ENCODE measurements at places on chromosomes 2 and 18.
A peak's percentile ranks its signal among the peaks of the same experiment; 100 is the strongest.

DNA sequence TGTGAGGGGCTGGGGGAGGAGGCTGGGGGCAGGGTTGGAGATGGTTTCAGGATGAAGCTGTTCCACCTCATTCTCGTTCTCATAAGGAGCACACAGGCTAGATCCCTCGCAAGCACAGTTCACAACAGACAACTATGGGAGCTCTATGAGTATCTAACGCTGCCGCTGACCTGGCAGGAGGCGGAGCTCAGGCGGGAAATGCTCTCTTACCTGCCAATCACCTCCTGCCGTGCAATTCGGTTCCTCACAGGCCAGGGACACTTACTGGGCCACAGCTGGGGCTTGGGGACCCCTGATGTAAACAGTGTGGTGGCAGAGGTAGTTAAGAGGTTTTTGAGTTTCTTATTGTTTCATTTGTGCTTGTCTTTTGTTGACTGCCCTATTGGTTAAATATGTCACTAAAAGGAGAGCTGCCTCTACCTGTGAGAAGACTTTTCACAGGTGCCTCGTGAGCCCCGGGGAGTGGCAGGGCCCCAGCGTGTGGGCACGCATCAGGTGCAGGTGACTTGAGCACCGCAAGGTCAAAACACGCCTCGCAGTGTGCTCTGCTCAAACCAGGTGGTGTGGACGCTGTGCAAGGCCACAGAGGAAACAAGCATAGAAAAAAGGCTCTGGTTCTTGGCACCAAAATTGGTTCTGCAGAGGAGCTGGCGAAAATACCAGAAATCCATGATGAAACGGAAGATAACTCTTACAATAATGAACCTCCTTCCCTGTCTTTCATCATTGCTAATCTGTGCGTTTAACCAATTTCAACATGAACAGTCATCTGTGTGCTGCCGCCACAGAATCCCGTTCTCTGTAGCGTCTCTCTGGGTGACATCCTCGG, 10.2 kb downstream of the MLPH start:
- no peak for DNase-seq

DNA sequence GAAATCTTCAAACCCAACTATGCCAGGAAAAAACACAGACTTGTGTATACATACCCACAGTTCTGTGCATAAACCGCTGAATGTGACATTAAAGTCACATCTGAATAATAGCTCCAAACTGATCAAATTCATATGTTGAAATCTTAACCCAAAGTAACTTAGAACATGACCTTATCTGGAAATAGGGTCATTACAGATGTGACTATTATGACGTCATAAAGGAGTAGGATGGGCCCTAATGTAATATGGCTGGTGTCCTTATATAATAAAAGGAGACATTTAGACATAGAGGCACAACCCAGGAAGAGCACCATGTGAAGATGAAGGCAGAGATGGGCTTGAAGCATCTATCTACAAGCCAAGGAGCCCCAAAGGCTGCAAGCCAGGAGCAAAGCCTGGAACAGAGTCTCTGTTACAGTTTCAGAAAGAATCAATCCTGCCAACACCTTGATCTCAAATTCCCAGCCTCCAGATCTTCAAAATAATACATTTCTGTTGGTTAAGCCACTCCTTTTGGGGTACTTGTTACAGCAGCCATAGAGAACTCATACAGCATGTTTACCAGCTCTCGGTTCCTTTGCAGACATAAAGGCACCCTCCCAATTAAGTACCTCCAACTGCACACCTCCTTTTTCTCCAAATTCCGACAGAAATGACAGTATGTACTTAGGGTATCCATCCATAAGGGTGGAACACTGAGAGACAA, 27.6 kb downstream of the SOX11 start:
- DNase-seq, result no peak

DNA sequence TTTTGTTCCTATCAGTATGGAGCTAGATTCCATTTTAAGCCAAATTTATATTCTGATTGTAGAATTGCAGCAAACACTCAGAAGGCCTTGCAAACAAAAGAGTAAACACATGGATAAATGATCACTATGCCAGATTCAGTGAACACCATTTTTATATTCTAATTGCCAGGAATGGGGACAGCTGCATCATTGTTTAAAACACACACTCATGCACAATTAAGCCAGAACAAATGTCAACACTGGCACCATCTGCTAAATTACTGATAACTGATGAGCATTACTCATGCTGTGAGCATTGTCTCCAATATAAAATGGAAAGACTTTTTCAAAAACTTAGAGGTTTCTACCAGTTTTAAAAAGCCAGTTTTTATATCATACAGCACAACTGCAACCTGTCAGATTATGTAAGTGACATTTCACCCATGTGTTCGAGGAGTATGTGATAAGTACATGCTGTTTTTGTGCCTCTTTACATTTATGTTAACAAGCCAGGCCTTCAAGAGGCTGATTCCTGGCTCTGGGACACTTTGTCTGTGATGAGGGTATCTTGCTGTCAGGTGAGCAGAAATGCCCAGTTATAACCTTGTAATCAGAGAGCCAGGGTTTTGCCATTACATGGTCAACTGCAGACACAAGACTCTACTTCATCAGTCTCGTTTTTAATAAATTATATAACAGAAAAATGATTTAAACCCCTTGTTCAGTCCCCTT, 4.4 kb upstream of the ST8SIA5 start:
- no peak for DNase-seq

GRCh38 chr18:26074246-26074645, 16.2 kb downstream of the SS18 start:
- DNase-seq, result peak; percentile 18

GRCh38 chr2:230684270-230685168, 28.1 kb upstream of the CAB39 start:
- no peak for DNase-seq

DNA sequence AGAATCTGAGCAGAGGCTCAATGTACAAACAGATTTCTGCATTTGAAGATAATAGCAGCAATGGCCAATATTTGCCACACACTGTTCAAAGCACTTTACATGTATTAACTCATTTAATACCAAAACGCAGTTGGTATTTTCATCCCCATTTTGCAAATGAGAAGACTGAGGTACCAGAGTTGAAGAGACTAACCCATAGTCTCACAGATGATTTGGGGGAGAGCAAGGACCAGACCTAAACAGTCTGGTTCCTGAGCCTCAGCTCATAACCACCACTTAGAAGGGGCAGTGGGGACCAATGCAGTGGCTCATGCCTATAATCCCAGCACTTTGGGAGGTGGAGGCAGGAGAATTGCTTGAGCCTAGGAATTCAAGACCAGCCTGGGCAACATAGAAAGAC, 18.1 kb upstream of the AGFG1 start:
- no peak for DNase-seq
